ENCODE measurements at places on chromosomes 7 and 10.

GRCh38 chr10:126892226-126893175 lies 12.7 kb upstream of the DOCK1 start:
- DNase-seq: no peak

GRCh38 chr7:99189222-99189621 lies 18.7 kb downstream of the KPNA7 start:
- no peak for DNase-seq

DNA sequence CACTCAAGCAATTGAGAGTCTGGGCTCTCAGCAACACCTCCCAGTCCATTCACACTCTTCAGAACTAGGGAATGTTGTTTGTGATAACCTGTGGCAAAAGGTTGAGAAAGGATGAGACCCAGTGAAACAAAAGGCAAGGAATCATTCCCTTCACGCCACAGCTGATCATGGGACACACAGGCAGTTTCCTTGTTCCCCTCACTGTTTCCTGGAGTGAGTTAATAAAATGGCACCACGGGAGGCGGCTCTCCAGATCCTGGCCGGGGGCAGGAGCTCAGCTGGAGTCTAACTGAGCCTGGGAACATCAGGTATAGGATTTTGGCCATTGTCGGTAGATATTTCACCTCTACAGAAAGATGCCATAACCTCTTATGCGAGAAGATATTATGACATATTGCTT lies 107.3 kb upstream of the FAM171A1 start:
- no peak for DNase-seq

DNA sequence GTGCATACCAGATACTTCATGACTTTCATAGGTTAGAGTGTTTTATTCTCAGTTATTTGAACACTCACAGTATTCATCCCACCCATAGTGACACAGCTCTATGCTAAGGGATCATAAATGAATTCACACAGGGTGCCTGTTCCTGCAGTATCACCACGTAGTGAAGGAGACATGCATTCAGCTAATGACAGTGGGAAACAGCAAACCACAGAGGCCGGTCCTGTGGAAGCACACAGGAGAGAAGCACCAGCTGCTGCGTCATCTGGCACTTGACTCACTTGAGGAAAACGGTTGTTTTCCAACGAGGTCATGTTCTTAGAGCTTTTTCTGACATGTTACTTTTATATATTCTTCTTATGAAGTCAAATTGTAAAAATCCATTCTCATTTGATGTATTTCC lies 73.0 kb downstream of the UBE3C start:
- DNase-seq: peak; percentile 45

DNA sequence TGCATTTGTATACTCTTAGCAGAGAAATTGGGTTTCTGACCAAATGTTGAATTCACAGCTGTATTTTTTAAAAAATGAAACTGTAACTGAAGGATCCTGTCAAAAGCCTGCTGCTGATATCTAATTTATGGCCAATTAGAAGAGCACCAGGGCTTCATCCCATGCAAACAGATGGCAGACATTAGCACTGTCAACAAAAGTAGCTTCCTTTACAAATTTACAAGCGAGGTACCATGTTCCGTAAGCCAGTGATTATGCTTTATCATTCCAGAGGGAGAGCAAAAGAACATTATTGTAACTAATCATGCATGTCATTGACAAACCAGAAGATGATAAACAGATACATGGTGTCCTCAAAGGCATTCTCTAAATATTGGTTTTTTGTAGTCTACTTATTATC lies 177.2 kb upstream of the DKK1 start:
- no peak for DNase-seq

GRCh38 chr7:751826-752225 lies 24.7 kb upstream of the PRKAR1B start:
- no peak for DNase-seq

DNA sequence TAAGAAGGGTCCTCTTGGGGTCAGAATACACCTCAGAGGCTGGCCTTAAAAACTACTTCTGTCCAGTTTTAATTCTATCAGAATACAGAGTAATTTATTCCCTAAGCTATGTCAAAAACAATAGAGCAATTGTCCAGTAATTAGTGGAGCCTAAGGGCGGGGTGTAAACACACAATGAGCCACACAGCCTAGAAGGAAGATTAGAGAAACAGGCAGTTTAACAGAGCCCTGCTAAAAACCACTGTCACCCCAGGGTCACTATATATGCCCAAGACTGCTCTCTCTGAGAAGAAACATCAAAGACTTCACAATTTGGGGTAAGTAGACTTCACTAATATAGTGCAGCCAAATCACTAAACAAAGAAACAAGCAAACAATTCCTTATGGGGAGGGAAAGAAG lies 27.2 kb upstream of the WNT2 start:
- no peak for DNase-seq

GRCh38 chr7:157684157-157684908 lies 347.5 kb downstream of the DNAJB6 start:
- DNase-seq: no peak
